CD4-positive, alpha-beta T cell treated with Interleukin-21 for 1 hour (primary cell): ENCODE measurements at places on chromosomes 13 and 19.

- no peak for DNase-seq
These were observed 14.0 kb upstream of the NAA16 start for GRCh38 chr13:41296879-41297646.

GRCh38 chr19:39830406-39830805 is 3.6 kb downstream of the DYRK1B start:
- no peak for DNase-seq

GRCh38 chr13:51934461-51935087 is 72.8 kb downstream of the CCDC70 start:
- DNase-seq = no peak

- no peak for DNase-seq
These were observed 8.7 kb upstream of the RPL21 start for GRCh38 chr13:27242702-27243101.

DNA sequence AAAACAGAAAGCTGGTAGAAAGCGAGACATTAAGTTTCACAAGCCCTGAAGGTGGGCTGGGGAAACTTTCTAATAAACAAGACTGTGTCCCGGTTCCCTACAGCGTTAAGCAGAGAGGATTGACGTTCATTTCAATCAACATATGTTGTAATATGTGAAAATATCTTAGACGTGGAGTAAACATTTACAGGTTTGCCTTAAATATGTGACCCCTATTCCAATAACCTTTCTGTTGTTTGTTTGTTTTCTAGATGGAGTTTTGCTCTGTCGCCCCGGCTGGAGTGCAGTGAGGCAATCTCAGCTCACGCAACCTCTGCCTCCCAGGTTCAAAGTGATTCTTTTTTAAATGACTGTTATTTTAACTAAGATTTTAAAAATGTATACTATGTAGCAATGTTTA is 526.2 kb downstream of the SUCLA2 start:
- no peak for DNase-seq

DNA sequence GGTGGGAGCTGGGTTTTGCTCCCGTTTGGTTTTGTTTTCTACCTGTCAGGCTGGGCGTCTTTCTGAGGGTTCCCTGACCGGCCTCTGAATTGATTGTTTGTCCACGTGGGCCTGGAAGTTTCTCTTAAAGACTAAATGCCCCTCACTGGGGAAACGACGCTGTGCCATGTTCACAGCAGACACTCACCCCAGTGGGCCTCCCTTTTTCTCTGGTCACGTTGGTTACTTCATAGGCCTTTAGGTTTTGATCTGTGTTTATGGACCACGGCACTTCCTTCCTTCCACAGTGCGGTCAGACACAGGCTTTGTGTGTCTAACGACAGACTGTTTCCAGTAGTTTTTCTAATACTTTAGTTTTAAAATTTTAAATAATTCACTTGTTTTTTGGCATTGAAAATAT is 20.1 kb upstream of the NDUFS7 start:
- DNase-seq = peak; percentile 58
